ENCODE measurements at places on chromosomes 2 and 18.

- DNase-seq = no peak
These were observed 360.4 kb upstream of the ZC3H15 start for GRCh38 chr2:186125625-186126024.

DNA sequence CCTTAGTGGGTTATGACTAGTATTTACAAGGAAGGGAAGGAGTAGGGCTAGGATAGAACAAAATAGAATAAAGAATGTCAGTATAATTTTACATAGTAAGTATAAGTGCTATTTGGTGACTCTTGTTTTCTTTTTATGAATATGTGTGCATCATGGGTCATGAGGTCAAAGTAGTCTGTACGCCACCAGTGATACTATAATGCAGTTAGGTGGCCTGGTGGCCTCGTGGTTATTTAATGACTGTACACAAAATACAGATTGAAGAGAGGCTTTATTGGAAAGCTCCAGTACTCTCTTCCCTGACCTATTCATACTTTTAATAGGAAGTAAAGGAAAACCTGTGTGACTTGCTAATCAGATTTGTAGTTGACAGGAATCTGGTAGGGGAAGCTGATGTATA is 27.3 kb downstream of the CAB39 start:
- DNase-seq = no peak

- no peak for DNase-seq
These were observed 44.7 kb downstream of the CMPK2 start for GRCh38 chr2:6820903-6821584.

GRCh38 chr18:35991696-35992095 is 19.2 kb downstream of the RMP24 start:
- no peak for DNase-seq

DNA sequence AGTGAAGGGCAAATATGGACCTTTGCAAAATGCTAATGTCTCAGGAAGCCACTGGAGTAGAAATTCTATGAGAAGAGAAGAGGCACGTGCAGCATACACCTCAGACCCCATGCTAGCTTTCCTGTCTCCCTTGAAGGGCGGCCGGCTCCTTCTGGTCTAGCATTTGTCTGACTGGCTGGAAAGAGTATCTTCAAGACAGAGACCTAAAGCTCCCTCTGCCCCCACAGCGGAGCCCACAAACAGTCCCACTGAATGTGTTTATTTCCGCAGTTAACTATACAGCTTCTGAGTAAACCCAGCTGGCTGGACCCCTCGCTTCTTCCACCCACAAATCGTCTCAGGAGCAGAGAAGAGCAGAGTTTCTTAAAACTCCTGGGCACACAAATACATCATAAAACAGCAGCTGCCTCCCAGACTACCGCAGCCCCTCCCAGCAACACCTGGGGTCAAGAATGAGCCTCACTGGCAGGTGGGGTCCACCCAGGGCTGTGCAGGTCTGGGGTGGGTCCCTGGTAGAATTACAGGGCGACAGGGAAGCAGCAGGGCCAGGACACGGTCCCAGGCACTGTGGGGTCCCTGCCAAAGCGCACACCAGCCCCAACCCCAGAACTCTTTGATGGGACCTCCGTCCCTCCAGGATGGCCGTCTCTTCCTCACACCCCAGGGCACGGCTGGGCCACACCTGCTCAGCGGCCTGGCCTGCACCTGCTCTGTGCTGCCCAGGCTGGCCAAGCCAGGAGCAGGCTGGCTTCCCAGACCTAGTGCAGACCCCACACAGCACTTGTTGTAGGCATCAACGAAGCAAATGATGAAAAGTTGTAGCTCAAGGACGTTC is 103.8 kb downstream of the PXDN start:
- no peak for DNase-seq

DNA sequence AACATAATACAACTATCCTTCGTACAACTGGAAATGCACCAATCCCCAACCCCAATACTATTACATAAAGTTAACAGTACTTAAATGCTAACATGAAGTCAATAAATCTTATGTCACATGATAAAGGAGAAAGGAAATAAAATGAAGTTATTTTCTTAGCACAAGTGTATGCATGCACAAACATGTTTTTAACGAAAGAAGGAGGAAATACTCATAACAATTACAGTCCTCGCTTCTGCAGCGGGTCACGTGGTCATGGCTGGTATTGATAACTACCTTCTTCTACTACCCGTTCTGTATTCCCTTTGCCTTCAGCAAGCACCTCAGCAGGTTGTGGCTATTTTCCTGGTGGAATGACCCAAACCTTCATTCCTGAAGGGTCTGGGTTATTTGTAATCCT is 51.7 kb downstream of the PSMG2 start:
- no peak for DNase-seq

GRCh38 chr18:78790960-78791359 is 188.7 kb upstream of the SALL3 start:
- DNase-seq = no peak

DNA sequence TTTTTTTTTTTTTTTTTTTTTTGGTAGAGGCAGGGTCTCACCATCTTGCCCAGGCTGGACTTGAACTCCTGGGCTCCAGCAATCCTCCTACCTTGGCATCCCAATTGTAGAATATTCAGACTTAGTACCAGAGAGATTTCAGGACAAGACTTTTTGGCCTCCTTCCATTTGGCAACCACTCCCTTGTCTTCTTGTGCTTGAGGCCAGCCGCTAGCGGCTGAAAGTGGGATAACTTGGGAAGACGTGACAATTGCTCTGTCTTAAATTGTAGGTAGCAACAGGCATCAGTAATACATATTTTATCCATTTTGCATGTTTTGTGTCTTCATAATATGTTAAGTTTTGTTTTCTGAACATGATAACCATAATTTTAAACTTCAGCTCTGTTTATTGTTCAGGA is 53.3 kb upstream of the TTN start:
- no peak for DNase-seq

DNA sequence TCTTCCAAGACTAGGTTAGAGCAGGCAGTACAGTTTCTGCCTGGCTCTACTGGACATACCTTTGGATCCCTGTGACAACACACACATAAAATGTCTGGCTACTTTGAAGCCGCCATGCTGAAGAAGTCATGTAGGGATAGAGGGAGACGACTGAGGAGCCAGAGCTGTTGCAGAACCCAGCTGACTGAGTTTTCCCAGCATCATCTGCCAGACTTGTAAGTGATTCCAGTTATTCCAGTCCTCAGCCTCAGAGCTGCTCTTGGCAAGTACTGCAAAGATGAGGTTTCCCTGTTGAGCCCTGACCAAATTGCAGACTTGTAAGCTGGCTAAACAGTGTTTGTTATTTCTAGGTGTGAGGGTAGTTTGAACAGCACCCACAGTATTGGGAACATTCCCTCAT is 31.5 kb upstream of the TSPYL6 start:
- DNase-seq = no peak

GRCh38 chr2:40457837-40458236 is 5.9 kb upstream of the SLC8A1 start:
- no peak for DNase-seq

DNA sequence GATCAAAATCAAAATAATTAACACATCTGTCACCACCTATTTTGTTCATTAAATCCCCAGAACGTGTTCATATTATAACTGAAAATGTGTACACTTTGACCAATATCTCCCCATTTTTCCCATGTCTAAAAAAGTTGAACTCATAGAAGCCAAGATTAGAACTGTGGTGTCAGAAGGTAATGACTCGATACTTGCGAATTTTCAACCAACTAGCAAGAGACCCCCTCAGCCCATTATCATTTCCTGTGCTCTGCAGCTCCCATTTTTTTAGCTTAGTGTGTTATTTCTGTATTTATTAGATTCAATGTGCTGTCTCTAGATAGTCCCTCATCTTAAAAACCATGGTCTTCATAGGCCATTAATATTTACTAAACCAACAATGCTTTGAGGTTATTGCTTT is 248.7 kb upstream of the PIK3C3 start:
- DNase-seq = no peak

DNA sequence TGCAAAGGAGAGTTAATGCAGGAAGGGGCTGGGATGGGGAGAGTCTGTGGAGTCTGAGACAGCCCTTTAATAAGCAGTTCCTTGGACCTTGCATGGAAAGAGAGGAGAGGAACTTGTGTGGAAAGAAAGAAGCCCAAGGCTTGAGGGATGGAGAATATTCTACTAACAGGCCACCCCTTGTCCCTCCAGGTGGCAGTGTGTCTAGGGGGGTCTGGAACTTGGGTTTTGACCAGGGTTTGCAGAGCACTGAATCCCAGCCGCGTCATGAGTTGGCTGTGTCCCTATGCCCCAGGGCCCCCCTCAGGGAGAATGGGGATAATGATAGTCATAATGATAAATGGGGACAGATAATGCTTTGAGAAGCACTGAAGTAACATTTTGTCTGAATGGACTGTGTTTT is 15.0 kb downstream of the TCF7L1 start:
- no peak for DNase-seq

GRCh38 chr18:77949355-77949973 is 699.8 kb downstream of the GALR1 start:
- DNase-seq = no peak

- no peak for DNase-seq
These were observed 972 bp upstream of the CELF4 start for GRCh38 chr18:37566479-37567060.

- no peak for DNase-seq
These were observed 486.3 kb downstream of the ARHGAP15 start for GRCh38 chr2:143615562-143615961.

GRCh38 chr18:33495278-33495677 is 54.8 kb upstream of the CCDC178 start:
- no peak for DNase-seq

GRCh38 chr18:28281400-28281799 is 104.5 kb upstream of the CDH2 start:
- no peak for DNase-seq

DNA sequence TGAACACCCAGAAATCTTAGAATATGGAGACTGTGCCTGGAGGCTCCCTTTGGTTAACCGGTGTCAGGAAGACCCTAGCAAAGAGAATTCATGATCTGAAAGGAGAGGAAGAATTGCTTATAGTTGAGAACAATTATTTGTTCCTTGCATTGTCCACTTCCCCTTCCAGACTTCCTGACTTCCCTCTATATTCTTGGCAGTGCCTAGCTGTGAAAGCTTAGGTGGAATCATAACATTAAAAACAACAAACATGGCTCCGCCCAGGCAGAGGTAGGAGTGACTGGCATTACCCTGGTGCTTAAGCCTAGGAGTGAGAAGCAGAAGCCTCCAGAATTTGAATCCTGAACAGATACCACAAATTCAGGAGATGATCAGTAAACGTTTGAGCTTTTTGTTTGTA is 1.9 kb downstream of the TTL start:
- no peak for DNase-seq

- DNase-seq = no peak
These were observed 102.9 kb downstream of the ETAA1 start for GRCh38 chr2:67499989-67500388.

GRCh38 chr2:118913803-118914645 is 28.0 kb upstream of the MARCO start:
- DNase-seq = no peak

- no peak for DNase-seq
These were observed 49.7 kb downstream of the GLI2 start for GRCh38 chr2:120785228-120785966.

GRCh38 chr2:240287011-240287410 is 146.6 kb upstream of the OTOS start:
- DNase-seq = no peak

DNA sequence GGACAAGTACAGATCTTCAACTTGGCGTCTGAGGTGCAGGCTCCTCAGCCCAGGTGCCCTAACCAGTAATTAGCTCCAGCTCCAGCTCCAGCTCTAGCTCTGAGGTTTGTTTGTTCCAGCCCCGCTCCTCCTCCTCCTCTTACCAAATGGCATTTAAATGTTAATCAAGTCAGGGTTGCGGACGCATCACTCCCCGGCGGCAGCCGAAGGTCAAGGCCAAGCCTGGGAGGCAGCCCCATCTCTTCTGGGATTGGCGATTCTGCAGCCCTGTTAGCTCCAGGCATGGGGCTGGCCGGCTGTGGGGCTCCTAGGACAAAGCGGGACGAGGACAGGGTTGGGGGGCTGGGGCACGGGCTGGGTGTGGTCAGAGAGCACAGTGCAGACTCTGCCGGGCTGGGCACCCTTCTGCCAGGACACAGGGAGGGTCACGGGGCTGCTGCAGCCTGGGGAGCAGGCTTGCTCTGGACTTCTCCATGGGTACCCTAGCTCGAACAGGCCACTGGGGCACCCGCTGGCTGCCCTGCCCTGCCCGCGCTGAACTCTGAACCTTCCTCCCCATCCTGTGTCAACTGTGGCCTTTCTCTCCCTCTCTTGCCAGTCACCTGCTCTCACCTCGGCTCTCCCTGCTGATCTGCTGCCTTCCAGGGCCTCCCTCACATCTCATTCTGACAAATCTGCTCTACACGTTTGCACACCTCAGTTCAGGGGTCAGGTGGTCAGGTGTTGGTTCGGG is 203.3 kb downstream of the CELF4 start:
- DNase-seq = no peak

DNA sequence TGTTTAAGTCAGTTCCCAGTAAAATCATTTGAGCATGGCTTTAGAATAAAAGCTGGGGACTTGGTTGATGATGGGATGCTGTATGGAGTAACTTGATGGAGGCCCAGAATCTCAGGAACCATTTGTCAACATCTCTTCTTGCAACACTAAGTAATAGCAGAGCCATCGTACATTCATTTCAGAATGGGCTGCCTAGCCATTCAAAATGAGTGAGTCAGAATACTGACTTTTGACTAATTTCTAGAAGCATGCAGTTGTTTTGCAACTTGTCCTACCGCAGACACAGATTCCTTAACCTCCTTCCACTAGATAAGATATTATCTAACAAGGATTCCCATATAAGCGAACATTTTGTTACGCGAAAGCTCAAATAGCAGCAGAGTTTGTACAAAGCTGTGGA is 229.5 kb downstream of the CNTNAP5 start:
- no peak for DNase-seq

- no peak for DNase-seq
These were observed 27.1 kb downstream of the ZNF519 start for GRCh38 chr18:14104906-14105748.

DNA sequence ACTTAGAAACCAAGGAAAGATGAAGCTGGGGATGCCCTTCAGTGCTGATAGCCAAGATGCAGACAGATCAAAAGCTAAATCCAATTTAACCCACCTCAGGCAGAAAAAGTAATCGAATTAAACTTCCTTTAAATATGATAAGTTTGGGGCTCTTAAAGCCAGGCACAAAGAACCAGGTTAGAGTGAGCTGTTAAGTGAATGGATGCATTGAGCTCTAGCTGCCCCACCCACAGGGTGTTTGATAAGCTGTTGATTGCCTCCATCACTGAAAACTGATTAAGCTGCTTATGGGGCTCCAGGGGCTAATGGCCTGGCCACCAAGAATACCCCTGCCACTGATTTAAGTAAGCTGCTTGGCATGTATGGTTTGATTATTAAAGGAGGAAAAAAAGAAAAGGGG is 119.8 kb downstream of the PLEKHM3 start:
- no peak for DNase-seq

DNA sequence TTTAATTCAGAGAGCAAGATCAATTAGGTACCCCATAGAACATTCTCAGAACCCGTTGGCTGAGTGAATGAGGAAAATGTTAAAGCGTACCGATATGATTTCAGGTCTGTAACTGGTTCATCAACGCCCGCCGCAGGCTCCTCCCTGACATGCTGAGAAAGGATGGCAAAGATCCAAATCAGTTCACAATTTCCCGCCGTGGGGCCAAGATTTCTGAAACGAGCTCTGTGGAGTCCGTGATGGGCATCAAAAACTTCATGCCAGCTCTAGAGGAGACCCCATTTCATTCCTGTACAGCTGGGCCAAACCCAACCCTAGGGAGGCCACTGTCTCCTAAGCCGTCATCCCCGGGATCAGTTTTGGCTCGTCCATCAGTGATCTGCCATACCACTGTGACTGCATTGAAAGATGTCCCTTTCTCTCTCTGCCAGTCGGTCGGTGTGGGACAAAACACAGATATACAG is 7.3 kb downstream of the TGIF1 start:
- no peak for DNase-seq
